ENCODE measurements at places on chromosomes 13 and 19.

DNA sequence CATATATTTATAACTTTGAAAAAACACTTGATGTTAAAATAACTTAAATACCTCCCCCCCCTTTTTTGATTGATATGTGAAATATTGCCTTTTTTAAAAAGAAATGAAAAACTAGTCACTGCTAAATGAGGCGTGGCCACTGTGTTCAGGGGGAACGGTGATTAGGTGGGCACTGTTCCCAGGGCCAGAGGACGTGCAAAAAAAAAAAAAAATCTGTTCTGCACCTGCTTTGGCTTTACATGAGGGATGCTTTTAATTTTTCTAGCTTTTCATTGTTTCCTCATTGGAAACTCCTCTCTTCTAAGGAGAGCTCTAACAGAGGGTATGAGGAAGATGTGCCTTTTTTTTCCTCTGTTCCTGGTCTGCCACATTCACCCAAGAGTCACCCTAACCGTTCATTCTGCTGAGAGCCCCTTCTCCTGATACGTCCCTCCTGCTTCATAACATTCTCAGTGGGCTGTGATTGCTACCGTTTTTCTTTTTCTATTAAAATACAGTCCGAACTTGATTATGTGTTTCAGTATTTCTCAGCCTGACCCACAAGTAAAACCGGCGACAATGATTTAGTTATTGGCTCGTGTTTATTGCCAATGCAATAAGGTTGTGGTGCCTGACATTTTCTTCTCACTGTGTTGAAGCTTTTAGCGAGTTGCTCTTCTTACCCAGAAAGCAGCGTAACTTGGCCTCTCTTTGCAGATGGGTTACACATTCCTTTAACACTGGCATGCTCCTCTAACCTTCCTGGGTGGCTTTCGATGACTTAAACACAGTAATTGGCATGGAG lies 64.8 kb upstream of the ZNF536 start:
- DNase-seq = no peak

DNA sequence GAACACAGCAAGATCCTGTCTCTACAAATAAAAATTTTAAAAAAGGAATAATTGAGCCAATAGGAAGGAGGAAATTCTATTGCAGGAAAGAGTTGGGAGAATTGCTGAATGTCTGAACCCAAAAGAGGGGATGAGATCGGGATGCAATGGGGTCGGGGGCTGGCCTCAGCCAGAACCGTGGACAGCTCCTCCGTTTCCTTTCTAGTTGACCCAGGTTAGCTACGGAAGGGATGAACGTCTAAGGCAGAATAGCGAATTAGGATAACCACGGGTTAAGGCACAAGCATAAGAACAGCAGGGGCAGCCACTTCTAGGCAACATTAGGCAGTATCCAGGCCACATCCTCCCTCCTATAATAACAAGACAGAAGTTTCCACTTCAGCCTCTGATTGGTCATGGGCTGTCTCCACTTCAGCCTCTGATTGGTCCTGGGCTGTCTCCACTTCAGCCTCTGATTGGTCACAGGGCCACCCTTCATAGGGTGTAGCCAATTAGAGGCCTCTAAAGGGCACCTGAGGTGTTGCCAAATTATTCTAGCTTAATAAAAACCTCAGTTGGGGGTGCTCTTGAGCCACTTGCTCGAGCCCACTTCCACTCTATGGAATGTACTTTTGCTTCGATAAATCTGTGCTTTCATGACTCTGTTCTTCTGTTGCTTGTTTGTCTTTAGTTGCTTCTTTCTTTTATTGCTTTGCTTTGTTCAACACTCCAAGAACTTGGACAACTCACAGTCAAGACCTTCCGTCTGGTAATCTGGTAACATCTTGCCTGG lies 24.9 kb upstream of the TPM4 start:
- DNase-seq = no peak

DNA sequence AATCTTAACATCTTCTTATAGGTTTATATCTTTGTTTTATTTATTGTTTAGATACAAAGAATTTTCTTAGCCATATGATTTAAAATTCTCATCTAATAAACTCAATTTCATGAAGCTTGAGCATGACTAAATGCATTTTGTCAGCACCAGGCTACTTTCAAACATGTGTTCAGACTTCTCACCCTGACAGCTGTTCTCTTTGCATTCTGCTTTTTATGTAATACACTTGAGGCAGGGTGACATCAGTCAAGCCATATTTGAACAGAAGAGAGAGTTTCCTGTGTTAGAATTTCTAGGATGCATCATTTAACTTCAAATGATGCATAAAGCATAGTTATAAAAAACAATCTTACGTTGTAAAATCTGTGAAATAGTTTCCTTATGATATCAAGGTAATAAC lies 1295.1 kb upstream of the PCDH20 start:
- no peak for DNase-seq

- DNase-seq = no peak
These were observed 104.7 kb downstream of the DCLK1 start for GRCh38 chr13:36026531-36026930.

Measured in activated naive CD4-positive, alpha-beta T cell (primary cell).